ENCODE measurements at places on chromosomes 7 and 10.
A peak's percentile ranks its signal among the peaks of the same experiment; 100 is the strongest.

DNA sequence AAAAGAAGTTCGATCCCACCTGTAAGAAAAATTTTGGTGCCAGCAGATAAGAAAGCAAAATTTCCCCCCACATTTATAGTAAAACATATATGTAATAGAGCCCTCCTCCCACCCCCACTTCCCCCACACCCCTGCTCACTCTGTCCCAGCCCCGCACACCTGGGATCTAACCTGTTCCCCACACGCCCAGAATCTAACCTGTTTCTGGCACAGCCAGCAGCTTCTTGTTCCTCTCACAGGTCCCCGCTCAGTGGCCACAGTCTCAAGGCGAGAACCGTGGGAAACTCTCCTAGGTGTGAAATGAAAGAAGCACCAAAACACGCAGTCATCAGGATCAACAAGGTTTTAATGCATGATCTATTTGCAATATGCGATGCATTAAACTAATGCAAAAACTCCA is 32.8 kb downstream of the LYZL1 start:
- DNase-seq: no peak

GRCh38 chr10:61529208-61529607 is 76.0 kb upstream of the TMEM26 start:
- no peak for DNase-seq

DNA sequence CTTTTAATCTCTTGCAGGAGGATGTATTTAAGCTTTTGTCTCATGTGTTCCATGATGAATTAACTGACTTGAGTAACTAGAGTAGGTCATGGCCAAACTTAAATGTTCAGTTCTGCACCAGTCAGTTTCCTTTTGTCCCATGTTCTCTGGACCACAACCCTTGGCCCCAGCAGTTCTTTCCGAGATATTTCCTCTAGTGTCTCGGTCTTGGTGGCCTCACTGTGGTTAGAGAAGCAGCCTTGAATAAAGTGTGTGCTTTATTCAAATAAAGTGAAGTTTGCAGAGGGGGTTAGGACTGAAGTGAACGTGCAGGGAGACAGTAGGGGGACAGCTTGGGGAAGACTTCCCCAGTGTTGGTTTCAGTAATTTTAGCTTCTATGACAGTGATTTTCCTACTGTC is 9.3 kb downstream of the ZNF212 start:
- no peak for DNase-seq

- no peak for DNase-seq
Observed at GRCh38 chr7:6385909-6386560, 61.7 kb downstream of the DAGLB start.

GRCh38 chr10:37711617-37712488 is 145.6 kb downstream of the ZNF248 start:
- DNase-seq: no peak

DNA sequence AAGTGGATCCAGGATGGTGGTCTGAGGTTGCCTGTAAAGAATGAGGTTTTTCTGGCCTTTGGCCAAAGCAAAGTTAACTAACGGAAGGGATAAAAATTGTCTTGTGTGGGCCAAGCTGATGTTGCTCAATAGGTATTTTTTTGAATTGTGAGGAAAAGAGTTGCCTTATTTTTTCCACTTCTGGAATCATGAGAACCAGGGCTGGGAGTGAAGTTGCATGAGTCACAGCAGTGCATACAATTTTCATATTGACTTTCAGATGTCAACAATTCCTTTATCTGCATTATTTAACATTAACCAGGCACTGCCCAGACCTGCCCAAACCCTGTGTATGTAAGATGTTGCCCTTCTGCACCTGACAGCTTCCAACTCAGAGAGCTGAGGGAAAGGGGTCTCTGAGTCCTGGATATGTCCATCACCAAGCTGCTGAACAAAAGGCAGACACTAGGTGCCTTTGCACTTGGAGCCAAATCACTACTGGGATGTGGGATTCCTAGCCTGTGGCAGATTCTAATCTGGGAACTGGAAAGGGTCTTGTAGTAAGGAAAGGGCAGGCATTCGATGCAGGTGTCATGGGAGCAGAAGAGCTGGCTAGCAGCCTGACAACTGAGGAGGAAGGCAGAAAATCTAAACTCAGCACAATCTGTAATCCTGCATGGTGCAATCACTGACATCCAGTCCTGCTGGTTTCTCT is 52.3 kb upstream of the SLC35B4 start:
- DNase-seq: no peak

- DNase-seq: no peak
Observed at GRCh38 chr7:40640566-40640965, 505.8 kb downstream of the SUGCT start.

- peak; percentile 27 for DNase-seq
Observed at GRCh38 chr10:79381804-79382221, 34.5 kb downstream of the PPIF start.

DNA sequence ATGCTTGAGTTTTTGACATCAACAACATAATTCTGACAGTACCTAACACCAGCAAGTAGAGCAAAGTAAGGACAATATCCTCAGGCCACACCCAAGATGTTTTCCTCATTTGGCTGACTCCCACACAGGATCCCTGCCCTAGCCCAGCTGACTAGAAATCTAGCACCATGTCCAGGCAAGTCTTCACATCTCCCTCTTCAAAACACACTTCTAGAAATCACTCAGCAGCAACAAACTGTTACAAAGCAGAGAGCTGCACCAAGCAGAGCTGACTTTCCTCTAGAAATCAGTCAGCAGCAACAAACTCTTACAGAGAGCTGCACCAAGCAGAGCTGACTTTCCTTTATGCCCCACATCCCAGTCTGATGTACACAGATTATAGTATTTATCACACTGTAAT is 7.7 kb downstream of the TMEM168 start:
- no peak for DNase-seq

GRCh38 chr7:20450536-20450935 is 119.8 kb downstream of the ITGB8 start:
- DNase-seq: no peak

- DNase-seq: no peak
Observed at GRCh38 chr7:63065684-63066083, 933.0 kb upstream of the ZNF722 start.

DNA sequence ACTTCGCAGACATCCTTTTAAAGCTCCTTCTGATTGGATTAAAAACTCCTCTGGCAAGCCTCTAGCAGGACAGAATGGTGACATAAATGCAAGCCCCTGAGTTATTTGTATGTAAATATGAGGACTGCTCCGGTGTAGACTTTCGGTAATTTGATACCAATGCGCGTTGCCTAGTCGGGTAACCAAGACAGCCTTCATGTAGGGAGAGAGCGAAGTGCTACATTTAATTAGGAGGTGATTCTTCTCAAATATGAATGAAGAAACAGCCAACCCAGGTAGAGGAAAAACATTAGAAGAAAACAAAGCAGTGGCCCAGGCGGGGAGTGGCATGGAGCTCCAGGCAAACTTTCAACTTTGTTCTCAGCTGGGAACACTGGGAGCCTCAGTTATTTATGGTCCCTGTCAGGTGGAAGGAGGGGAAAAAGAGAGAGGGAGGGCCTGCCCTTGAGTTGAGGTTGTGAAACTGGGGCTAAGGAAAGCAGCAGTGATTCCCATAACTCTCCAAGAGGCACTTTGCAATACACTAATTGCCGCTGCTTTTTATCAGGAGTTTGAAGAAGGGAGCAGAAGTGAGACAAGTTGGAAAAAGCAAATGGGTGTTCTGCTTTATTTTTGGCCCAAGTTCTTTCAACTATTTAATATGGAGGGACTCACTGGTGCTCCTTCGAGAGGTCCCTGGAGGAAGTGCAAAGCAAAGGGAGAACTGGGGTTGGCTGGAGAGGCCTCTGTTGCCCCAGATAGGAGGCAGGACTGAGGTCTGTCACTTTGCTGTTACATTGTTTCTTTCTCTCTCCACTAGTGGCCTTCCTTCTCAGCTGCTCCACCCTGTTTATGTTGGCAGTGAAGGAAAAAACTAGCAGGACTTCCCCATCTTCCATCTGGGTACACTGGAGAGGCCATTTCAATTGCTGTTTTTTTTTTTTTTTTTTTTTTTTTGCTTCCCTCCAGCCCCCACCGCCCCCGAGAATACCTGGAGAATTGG is 234.6 kb upstream of the CCDC6 start:
- DNase-seq: no peak

DNA sequence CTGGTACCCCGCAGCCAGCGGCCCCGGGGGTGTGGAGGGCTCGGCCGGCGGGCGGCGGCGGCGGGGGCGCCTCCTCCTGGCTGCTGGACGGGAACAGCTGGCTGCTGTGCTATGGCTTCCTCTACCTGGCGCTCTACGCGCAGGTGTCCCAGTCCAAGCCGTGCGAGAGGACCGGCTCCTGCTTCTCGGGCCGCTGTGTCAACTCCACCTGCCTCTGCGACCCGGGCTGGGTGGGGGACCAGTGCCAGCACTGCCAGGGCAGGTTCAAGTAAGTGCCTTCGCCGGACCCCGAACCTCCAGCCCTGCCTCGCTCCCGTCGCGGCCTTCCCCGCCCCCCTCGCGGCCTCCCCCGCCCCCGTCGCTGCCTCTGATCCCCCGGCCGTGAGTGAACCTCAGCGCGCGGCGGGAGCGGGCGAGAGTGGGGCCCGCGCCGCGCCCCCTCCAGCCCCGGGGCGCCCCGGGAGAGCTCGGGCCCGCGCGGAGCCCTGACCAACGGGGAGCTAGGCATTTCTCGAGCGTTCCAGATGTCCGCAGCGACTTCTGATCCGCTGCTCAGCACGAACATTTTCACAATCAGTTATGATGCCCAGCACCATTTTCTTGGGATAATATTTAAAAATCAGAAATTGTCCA is 727 bp downstream of the ATRNL1 start:
- DNase-seq: no peak

GRCh38 chr7:32068411-32069101 is 1.7 kb downstream of the PDE1C start:
- no peak for DNase-seq

DNA sequence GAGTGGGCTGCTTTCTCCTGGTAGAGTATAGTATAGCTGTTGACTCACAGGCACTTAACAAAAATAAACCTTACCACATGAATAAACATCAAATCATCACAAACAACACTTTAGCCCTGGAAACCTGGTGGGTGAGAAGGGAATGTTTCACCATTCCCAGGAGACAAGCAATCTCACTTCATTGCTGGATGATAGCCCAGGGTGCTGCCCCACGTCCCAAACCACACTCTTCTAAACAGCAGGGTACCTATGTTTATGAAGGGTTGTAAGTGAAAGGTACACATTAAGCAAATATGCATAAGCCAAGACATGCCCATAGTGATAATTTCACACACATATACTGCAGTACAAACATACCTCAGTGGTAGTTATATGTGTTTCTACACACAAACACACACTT is 276.2 kb downstream of the FGFR2 start:
- DNase-seq: no peak

- DNase-seq: no peak
Observed at GRCh38 chr7:18866359-18867036, 250.9 kb downstream of the TWIST1 start.

DNA sequence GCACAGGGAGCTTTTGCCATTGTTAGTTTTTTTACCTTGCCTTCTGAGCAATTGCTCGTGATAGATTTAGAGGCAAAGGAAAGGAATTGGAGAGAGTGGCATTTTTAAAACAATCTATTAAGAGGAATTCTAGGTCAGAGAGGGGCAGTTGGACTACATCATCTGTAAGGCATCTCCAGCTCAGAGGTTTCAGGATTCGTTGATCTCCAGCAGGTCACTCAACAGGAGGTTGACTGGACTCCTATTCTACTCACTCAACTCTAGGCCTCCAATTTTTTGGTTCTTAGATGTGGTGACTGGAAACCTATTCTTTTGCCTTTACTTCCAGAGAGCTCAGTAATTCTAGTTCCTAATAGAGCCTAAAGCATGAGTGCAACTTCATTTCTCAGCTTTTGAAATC is 42.8 kb downstream of the TBXAS1 start:
- DNase-seq: no peak

DNA sequence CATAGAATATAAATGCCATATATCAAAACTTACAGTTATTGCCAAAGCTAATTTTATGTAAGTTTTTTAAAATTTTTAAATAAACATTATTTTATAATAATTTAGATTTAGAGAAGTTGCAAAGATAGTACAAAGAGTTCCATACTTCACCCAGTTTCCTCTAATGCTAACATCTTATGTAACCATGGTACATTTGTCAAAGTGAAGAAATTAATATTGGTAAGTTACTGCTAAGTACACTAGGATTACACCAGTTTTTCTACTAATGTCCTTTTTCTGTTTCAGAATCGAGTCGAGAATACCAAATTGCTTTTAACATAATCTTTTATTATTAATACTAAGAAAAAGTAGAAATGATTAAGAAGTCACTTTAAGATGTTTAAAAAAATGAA is 29.2 kb downstream of the CSGALNACT2 start:
- DNase-seq: no peak

- peak; percentile 73 for DNase-seq
Observed at GRCh38 chr7:151448261-151449252, 8.6 kb upstream of the CRYGN start.

DNA sequence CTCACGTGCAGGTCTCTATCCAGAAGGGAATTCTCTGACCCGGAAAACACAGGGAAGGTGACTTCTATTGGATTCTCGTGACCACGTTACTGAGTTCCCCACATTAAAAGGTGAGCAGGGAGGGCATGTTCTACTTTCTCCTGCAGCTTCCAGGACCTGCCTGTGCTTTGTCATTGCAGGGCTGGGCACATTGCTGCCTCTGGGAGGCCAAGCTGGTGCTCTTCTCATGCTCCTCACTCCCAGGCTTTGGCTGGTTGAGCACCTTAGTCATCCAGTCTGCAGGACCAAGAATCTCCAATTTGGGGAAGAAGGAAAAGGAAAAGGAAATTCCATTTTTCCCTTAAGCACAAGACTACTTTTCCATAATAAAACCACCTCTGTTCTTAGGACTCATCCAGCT is 86.5 kb upstream of the TMEM72 start:
- no peak for DNase-seq

DNA sequence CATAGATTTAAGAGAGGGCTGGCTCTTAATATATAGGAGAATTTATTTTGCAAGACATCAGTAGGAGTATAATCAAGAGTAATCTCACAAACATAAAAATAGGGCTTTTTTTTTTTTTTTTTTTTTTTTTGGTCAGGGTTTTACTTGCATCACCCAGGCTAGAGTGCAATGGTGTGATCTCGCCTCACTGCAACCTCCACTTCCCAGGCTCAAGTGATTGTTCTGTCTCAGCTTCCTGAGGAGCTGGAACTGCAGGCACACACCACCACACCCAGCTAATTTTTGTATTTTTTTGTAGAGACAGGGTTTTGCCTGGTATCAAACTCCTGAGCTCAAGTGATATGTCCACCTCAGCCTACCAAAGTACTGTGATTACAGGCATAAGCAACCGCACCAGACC is 535.3 kb downstream of the CCSER2 start:
- no peak for DNase-seq

DNA sequence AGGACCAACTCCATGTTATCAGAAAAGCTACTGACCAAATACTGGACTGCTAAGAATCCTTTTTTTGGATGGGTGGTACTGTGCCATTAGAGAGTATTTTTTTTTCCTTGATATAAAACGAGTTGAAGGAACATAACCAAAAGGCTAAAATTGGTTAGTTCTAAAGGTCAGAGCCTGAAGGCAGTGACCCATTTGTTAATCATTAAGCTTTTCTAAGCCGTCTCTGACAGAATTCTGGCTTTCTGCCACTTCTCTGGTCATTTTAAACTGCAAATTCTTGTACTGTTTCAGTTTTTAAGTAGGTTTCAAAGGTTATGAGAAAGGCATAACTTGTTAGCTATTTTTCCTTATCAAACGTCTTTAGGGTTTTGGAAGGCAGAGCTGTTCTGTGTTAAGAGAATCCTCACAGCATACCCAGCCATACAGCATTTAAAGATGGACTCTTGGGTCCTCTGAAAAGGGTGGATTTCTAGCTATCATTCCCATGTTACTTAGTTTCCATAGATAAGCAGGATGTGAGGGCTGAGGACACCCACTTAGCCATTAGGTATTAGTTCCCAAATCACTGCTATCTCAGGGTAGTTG is 196.8 kb downstream of the RNLS start:
- DNase-seq: no peak

Measured in activated CD4-positive, CD25-positive, alpha-beta regulatory T cell treated with anti-CD3 and anti-CD28 coated beads, Interleukin-2, amount 50 U/mL, for 72 hours (primary cell).